ENCODE measurements at places on chromosomes 13 and 19.

DNA sequence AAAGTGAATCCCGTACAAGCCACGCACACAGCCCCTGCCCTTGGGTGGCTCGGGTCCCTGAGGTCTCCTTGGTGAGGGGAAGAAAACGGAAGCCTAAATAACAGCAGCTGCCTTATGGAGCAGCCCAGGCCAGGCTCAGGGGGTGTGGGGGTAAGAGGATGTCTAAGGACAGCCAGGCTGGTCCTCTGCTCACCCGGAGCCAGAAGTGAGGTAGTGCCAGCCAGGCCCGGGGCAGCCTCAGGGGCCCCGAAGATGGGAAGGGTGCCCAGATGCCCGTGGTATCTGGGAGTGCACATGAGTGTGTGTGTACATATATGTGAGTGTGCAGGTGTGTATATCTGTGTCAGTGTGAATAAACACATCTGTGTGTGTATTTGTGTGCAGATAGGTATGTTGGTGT, 38.4 kb upstream of the PEPD start:
- no peak for DNase-seq

- DNase-seq, result no peak
Observed at GRCh38 chr19:8615813-8616596, 5.5 kb upstream of the ADAMTS10 start.

DNA sequence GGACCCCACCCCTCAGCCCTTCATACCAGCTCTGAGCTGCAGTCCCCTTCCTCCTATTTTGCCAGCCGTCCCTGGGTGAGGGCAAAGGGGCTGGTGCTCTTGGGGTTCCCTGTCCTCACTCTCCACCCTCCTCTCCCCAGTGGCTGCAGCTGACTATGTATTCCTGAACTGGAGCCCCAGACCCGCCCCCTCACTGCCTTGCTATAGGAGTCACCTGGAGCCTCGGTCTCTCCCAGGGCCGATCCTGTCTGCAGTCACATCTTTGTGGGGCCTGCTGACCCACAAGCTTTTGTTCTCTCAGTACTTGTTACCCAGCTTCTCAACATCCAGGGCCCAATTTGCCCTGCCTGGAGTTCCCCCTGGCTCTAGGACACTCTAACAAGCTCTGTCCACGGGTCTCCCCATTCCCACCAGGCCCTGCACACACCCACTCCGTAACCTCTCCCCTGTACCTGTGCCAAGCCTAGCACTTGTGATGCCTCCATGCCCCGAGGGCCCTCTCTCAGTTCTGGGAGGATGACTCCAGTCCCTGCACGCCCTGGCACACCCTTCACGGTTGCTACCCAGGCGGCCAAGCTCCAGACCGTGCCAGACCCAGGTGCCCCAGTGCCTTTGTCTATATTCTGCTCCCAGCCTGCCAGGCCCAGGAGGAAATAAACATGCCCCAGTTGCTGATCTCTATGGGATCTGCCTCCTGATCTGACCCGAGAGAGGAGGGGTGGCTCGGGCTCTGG, 2.4 kb downstream of the COX7A1 start:
- no peak for DNase-seq

DNA sequence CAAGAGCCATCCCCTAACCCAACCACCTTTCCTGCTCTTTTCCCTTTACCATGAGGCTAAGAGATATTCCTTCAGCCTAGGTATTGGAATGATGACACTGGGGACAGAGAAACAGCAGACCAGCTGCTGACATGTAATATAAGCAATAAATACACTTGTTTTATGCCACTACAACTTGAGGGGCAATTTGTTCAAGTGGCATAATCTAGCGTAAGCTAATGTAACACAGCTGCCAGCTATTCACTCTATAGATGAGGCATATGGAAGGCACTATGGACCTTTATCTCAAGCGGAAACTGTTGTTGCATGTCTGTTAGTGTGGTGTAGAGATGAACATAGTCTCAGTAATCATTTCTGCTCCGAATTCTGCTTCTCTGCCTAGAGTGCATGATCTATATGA, 111.1 kb downstream of the STARD13 start:
- no peak for DNase-seq

DNA sequence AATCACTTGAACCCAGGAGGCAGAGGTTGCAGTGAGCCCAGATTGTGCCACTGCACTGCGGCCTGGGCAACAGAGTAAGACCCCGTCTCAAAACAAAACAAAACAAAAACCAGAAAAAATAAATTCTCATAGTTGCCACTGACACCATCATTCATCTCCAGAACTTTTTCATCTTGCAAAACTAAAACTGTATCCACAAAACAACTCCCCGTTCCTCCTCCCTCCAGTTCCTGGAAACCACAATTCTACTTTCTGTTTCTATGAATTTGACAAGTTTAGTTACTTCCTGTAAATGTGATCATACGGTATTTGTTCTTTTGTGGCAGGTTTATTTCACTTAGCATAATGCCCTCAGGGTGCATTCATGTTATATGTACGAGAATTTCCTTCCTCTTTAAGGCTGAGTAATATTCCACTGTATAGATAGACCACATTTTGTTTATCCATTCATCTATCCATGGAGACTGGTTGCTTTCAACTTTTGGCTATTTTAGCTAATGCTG, 13.2 kb upstream of the ADGRE5 start:
- DNase-seq, result no peak

- no peak for DNase-seq
Observed at GRCh38 chr13:82407321-82407720, 1475.0 kb downstream of the SLITRK1 start.

DNA sequence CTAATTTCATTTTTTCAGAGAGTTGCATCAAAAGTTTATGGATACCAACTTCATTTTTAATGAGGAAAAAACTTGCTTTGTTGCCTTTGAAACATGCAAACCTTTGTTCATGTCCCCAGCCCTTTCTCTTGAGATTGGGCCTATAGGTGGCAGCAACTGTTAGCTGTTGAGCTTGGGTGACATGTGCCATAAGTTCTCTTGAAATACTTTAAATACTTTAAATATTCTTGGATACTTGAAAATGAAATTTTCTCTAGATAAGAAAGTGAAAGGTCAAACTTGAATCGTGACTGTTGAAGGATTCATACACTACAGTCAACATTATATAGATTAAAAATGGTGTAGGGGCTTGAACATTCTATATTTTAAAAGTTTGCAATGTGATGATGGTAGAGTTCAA, 294.9 kb downstream of the NDFIP2 start:
- no peak for DNase-seq

- DNase-seq, result no peak
Observed at GRCh38 chr19:50890422-50891252, 17.4 kb downstream of the KLK2 start.

DNA sequence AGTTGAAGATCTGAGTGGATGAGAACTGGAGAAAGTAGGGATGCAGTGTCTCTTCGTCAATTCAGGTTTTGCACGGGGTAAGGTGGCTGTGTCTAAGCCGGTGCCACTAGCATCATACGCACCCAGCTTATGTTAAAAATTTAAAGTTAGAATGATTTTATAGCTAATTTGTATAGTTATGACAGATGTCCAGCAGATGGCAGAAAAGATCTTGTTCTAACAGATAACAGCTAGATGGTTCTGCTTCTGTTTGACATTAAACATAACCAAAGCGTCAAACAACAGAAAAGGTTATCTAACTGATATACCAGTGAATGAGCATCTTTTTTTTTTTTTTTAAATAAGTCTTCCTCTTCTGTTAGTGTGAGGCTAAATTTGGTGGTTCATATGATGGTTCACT, 18.8 kb upstream of the EDDM13 start:
- DNase-seq, result no peak

DNA sequence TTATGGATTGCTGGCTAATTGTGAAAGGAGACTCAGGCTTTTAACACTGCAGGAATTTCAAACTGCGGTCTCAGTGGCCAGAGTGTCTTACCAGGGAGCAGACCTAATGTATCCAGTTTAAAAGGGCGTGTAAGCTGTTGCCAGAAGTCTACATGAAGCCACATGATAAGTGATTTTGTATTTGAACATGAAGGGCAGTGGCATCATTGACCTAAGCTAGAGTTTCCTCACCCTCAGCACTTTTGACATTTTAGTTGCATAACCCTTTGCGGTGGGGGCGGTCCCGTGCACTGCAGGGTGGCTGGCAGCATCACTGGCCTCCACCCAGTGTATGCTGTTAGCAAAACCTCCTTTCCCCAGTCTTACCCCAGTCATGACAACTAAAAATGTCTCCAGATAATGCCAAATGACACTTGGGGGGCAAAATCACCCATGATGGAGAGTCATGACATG, 23.7 kb upstream of the GPR18 start:
- peak; percentile 10 for DNase-seq

DNA sequence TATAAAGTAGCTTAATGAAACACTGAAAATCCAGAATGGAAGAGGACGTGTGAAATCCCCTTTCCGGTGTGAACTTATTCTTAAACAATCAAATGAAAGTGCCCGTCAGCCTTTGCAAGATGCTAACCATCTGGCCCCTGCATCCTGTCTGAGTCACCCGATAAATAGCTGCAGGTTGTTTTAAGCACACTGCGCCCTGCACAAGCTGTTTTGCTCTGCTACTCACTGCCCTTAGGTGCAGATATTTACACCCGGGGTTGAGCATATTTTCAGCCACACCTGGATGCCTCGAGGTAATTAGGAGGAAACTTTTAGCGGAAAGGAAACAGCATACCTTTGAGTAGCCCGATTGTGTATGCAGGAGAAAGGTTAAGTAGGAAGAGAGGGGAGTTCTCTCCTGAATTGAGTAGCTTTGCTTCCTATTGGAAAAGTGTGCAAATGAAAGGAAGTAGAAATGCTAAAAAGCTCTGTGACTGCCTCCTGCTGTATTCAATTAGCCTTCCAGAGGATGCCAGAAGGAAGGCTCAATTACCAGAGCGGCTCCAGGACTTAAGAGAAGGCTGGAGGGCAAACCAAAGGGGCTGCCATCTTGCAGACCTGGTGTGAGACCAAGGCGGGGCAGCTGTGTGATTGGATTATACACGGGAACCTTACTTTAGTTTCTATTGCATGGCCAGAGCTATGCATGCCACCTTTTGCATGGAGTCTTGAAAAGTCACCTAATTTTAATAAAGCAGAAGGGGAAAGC, 42.5 kb downstream of the IRS2 start:
- DNase-seq, result no peak

DNA sequence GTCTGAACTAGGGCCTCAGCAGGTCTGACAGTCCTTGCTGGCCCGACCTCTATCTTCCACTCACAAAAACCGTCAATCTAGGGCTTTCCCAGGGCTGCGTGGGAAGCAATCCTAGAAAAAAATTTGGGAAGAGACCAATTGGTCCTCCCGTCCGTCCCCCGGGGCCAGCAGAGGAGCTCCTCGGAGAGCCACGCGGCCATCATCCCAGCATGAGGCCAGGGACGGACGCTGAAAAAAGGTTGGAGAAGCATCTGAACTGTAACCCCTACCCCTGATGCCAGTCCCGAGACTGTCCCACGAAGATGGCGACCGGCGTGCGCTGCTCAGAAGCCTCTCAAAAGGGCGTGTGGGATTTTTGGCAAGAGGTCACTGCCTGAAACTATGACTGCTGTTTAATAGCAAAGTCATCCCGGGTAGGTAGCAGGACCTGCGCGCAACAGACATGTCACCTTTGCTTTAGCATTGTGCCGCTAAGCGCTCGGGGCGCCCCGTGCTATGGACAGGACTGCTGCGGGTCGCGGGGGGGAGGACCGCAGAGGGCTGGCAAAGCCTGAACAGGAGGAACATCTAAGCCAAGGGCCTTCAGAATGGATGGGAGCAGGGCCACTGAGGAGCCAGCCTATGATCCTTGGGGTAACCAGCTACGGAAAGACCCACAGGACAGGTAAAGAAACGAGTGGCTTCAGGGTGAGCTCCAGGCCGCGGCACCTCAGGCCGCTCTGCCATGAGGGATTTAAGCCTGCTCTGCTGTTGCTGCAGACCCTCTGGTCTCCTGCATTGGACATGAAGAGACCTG, 10.6 kb downstream of the AKAP8 start:
- no peak for DNase-seq

- no peak for DNase-seq
Observed at GRCh38 chr13:24910502-24911132, 146.6 kb downstream of the RNF17 start.

GRCh38 chr19:16645140-16645539, 14.8 kb downstream of the SMIM7 start:
- DNase-seq, result no peak

GRCh38 chr19:57034544-57034943, 85.2 kb upstream of the USP29 start:
- DNase-seq, result no peak

- no peak for DNase-seq
Observed at GRCh38 chr13:26465514-26465913, 92.0 kb upstream of the WASF3 start.

DNA sequence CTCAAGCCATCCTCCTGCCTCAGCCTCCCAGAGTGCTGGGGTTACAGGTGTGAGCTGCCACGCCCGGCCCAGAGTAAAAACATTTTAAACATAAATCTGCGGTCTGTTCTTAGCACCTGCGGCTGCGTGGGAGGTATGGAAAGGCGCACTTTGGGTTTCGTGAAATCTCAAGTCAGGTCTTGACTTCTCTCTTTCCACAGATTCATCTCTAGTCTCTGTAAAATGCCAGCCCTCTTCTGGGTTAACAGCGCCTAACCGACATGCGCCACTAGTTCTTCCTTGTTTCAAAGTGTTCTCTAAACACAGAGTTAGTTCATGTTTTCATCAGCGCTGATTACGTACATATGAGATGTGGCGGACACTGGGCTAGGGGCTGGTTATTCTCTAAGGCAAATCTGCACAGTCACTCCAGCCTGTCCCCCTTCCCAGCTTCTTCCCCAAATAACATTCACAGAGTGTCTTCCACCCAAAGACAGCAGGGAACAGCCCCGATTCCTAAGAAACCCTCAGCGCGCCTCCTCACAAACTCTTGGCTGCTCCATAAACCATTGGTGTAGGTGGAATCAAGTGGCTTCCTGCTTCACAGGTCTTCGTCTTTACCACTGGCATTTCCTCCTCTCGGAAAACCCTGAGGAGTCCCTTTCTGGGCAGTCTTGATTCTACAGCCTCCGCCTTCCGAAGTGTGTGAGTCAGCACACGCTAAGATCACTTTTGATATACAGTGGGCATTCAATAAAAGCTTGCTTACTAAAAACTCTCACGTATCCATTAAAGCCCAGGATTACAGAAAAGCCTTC, 1.4 kb downstream of the PARP4 start:
- DNase-seq, result no peak

DNA sequence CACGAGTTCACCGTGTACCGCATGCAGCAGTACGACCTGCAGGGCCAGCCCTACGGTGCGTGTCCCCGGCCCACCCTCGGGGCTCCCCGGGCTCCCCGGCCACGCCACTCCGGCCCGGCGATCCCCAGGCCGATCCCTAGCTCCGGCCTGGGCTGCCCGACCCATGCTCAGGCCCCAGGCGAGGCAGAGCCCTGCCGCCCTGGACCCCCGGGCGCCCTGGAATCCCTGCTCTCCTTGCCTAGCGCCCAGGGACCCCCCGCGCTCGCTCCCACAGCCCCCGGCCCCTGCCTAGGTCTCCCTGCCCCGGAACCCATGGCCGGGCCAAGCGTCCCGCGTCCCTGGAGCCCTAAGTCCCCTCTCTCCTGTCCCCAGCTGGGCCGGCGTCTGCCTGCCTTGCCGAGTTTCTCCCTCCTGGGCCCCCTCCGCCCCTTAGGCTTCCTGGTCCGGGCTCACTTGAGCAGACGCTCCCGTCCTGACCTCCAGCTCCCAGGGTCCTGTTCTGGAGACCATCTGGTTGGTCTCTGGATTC, 494 bp downstream of the NCLN start:
- DNase-seq, result no peak

All from thoracic aorta (tissue), 2 donors.